ENCODE measurements at places on chromosomes 3 and 15.

DNA sequence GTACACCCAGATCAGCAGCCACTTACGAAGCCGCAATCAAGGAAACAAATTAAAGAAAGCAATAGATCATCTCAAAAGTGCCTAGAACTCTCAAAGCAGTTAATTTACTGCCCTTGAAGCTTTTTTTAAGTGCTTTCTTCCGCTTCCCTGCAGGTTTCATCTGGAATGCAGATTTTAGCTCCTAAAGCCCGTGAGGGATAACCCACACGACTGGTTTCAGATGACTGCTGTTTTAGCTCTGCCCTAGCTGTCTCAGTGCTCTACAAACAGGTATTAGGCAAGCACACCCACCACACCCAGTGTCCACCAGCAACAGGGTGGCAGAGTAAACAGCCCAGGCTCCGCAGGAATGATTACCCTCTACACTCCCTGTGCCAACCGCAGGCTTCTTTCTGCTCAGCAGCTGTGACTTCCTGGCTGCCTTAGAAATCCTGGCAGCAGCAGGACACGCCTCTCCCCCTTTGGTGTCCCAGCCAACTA is 126.0 kb downstream of the FMN1 start:
- DNase-seq: peak; percentile 96

- peak; percentile 4 for DNase-seq
These were observed 311.1 kb upstream of the KCNH8 start for GRCh38 chr3:18837137-18837755.

GRCh38 chr3:39290255-39290654 is 10.4 kb upstream of the CX3CR1 start:
- no peak for DNase-seq

DNA sequence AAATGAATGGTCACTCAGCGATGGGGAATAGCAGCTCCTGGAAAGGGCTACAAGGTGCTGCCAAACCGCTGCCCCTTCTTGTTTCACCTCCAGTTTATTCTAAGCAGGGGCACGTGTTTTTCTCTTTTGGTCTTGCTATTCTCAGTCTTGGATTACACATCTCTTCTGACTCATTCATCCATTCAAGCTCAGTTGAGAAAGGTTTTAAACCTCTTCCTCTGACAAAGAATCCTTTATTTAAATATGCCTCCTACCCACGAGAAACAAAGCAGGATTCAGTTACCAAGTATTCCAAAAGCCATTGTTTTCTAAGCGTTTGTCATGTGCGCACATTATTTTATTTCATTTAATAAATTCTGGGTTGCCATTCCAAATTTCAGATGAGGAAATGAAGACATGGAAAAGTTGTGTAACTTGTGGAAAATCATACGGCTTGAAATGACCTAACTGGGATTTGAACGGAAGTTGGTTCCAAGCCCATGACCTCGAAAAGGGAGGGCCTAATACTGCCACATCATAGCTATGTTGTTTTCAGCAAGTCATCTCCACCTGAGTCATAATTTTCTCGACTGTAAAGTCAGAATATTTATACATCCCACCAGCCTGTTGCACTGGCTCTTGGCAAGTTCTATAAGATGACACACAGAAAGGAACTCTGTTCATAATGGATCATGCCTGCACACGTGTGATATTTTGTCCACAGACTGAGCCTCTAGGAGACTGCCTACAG is 292.0 kb upstream of the SLCO3A1 start:
- DNase-seq: peak; percentile 86

DNA sequence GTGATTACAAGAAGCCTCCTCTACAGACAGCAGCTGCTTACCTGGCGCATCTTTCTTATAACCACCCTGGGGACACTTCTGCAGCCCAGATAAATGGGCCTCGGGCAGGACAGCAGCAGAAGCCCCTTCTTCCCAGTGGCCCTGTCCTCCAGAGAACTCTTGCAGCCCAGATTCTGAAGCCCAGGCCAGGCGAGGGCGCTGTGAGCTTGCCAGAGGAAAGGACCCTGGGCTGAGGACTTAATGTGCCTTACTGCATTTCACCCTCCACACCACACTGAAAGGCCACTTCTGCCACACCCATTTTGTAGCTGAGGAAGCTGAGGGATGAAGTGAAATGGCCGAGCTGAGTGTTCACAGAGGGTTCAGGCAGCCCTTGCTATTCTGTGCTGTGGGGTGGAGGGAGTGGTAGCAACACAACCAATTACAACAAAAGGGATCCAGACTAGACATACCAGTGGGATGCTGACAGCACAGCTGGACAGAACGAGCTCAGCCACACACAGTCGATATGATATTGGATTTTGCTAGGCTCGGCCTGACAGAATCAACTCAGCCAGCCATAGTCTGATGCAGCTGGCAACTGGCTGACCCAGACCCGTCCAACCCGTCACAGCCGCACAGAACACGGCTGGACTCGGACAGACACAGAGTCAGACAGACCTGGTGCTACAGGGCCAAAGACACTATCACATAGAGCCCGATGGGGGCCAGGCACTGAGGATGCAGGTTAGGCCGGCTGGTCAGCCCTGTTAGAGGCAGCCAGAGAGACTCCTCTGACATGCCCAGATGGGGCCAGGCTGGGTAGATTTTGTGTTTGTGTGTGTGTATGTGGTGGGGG is 7.3 kb downstream of the ACOX2 start:
- DNase-seq: no peak

- DNase-seq: no peak
These were observed 33.3 kb upstream of the FBN1 start for GRCh38 chr15:48678851-48679250.

- peak; percentile 70 for DNase-seq
These were observed 136.5 kb upstream of the MLF1 start for GRCh38 chr3:158434412-158435038.

GRCh38 chr3:57082481-57082880 is 22.0 kb downstream of the SPATA12 start:
- no peak for DNase-seq

DNA sequence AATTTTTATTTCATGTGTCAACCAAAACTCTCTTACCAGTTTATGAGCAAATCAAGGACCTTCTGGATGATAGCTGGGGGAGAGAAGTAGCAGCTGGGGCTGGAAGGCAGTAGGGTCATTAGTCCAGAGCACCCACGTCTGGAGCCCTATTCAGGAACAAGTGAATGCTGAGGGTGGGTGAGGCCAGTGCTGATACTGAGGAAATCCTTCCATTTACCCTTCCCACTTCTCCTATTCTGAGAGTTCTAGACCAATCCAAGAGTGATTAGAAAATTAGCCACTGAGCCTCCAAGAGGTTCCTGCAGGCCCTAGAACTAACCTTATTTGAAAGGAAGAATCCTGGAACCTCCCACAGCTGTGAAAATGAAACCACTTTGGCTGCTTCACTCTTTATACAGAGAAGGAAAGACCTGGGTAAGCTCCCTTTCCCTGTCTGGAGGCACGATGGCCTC is 46.2 kb upstream of the VILL start:
- peak; percentile 46 for DNase-seq

GRCh38 chr3:37909067-37909911 is 47.6 kb downstream of the CTDSPL start:
- peak; percentile 86 for DNase-seq

DNA sequence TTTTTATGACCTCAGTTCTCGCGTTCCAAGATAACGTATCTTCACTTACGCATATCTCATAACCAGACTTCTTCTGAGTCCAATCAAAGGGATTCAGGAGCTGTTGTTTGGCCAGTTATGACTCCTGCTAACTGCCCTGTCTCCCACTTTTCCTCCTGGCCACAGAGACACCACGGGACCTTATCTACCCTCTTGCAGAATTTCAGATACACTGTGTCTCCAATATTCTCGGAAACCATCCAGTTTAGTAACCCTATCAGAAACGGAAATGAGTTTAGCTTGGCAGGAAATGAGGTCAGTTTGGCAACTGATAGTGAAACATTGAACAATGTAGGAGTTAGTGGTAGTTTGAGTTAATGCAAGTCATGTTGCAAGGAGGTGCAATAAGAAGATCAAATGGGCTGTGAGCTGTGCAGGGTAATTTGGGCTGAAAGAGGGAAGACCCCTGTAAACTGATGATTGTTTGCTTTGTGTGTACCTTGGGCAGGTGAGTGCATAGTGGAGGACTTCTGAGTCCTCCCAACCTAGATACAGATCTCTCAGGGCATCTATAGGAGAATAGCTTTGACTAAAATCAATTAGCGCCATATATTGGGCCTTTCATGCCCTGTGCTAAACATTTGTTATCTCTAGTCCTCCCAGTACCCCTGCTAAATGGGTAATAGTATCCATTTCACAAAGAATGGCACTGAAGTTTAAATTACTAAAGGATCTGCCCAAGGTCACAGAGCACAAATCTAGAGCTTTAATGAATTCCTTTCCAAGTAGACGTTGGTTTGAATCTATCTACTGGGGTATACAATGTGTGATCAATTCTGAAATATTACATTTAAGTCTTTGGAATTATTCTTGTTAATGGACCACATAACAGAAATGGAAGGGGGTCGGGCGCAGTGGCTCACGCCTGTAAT is 41.3 kb upstream of the PIK3CB start:
- no peak for DNase-seq

DNA sequence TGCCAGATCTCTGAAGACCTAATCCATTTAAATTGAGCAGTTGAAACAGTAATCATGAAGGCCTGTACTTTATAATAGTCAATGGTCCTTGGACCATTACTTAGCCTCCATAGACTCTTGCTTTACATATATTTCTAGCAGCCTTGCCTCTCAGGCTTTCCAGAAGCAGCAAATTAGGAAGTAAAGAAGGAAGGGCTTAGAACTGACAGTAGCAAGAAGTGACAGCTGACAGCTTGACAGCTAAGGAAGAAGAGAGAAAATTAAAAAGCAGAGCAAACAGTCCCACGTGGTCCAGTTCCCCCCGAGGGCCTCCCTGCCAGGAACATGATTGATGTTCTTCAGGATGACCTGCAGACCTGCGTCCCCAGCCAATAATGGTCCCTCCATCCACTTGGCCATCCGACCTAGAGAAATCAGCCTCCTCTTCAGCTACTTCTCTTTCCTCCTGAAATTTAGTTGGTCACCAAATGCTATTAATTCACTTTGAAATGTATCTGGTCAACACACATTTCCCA is 15.0 kb upstream of the PSMD6 start:
- no peak for DNase-seq

GRCh38 chr15:69712991-69713390 is 260.4 kb downstream of the RPLP1 start:
- peak; percentile 14 for DNase-seq

GRCh38 chr3:52092891-52093290 is 36.5 kb upstream of the DUSP7 start:
- DNase-seq: no peak

GRCh38 chr15:93477188-93477587 is 388.2 kb upstream of the RGMA start:
- no peak for DNase-seq

GRCh38 chr3:34419801-34420200 is 621.4 kb downstream of the PDCD6IP start:
- DNase-seq: no peak
